ENCODE measurements at places on chromosomes 1 and 21. TPM values are rescaled to one million over a fixed set of nuclear protein-coding genes. Genes with fewer than 3 reads are reported as not detected.

DNA sequence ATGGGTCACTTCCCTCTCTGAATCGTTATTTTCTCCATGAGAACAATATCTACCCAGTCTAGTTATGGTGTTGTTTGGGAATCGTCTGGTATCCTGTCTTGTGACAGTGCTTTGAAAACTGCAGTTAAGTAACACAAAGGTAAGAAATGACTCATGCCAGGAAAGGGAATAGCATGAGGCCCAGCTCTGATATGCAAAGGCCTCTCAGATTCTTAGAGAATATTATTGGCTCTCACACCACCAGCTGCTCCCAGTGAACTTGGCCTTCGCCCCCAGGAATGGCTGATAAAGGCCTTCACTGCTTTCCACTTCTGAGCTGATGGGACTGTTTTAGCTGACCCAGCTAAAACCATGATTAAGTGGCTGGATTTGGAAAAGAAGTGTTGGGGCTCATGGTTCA is 27.1 kb downstream of the NEK2 start:
- DNase-seq = no peak

GRCh38 chr1:234614081-234614489 is 4.1 kb upstream of the IRF2BP2 start:
- DNase-seq = no peak

DNA sequence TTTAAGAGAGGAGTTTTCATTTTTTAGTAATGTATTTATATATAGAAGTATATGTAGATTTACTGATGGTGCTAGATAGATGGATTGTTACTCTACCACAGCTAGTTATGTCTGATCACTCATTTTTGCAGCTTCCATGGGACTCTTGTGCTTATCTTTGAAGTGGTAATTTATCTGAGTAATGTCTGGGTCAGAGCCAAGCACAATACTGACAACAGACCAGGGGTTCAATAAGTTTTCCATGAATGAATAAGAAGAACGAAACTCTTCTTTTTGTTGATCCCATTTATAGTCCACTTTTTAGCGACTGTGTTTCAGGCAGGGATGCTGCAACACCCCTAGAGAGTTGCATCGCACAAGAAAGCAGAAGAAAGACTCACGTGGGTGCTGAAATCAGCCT is 935.2 kb downstream of the PLA2G4A start:
- no peak for DNase-seq

DNA sequence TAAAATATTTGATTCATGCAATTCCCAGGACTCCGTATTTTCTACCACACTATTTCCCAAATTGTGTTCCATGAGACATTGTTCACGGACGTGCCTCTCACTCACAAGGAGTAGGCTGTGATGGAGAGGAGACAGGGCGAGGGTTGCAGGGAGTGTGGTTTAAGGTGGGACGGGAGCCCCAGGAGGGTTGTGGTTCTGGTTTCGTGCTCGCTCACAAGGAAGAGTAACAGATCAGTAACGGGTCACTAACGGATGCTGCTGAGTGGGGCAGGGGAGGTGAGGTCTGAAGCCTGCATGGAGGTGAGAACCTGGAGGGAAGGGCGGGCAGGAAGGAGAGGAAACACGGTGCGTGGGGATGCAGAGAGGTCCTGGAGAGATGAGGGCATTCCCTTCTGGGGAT is 28.8 kb downstream of the TFF3 start:
- DNase-seq = no peak

GRCh38 chr1:20684651-20685050 is 23.5 kb upstream of the DDOST start:
- DNase-seq = no peak

GRCh38 chr1:230821346-230821745 is 47.0 kb downstream of the C1orf198 start:
- no peak for DNase-seq

GRCh38 chr1:86018283-86018923 is 138.2 kb downstream of the COL24A1 start:
- DNase-seq = no peak

DNA sequence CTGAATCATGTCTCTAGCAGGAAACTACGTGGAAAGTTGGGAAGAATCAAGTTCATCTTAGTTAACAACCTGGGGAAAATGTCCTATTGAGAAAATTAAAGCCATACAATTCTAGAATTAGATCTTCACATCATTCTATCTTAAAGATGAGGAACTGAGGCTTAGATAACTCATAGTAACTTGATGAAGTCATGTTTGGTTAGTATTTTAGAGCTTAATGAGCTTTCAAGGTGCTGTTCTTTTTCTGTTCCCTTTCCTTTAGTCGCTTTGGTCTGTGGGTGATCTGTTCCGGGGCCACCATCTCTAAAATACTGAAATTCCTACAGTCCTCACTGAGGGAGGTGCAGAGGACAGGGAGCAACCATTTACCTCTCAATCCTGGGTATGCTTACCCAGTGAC is 4.3 kb upstream of the GLUL start:
- no peak for DNase-seq

DNA sequence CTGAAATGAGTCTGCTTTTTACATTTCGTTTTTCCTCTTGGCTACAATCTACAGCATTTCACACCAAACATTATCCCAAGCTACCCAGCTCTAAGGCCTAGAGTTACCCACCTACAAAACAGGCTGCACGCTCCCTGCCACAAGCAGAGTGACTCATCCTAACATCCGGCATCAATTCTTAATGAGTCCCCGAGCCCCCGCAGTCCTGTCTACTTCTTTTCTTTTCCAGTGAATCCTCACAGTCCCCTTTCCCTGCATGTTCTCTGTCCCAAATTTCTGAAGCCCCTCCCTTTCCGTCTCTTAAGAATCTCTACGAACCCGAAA is 650 bp downstream of the PCNX2 start:
- DNase-seq = no peak

GRCh38 chr1:63450416-63450815 is 72.6 kb downstream of the ITGB3BP start:
- DNase-seq = no peak

GRCh38 chr1:1183221-1183747 is 9.6 kb downstream of the TTLL10 start:
- DNase-seq = peak; percentile 68

DNA sequence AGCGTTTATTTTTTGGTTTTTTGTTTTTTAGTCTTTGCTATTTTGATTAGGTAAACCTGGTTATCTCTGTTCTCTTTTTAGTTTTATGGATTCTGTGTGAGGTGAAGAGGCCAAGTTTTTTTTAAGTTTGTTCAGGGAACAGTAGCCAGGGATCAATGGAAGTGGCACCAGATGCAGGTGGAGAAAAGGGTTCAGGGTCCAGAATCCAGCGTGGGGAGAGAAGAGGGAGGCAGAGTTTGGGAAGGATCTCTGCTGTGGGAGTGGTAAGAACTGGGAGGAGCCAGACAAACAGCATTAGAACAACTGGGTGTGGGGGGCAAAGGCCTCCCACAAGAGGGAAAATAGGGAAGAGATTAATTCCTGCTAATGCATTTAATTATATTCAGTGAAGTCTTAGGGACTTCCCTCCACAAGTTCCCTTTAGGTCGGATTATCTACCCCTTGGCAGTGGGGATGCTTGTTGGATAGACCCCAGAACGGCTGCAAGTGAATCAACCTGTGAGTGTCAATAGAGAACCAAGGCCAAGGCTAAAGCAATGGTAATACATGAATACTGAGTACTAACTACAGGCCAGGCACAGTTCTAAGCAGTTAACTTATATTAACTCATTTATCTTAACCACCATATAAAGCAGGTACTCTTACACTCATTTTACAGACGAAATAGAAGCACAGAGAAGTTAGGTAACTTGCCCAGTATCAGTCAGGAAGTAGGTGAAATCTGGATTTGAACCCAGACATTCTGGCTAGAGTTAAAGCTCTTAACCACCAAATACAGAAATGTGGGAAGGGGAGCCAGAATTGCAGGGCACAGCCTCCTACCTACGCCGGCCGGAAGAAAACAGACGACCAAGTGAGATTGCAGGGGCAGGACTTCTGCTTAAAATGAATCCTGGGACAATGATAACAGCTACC is 498 bp downstream of the GNAT2 start:
- no peak for DNase-seq

ILDR2 gene
- total RNA-seq = 5.9 TPM

INSRR gene
- 0.35 TPM for total RNA-seq

HENMT1 gene
- 5.2 TPM for total RNA-seq

MTF2 gene
- 30.5 TPM for total RNA-seq

CAMK2N1 gene
- total RNA-seq = 80.6 TPM

PGLYRP3 gene
- total RNA-seq = not detected

PRELP gene
- total RNA-seq = 24.5 TPM

LCE1B gene
- not detected for total RNA-seq

All from kidney (tissue), 22 donors.